ENCODE measurements at places on chromosomes 4 and X.

GRCh38 chr4:149077181-149077580, 635.0 kb upstream of the NR3C2 start:
- no peak for DNase-seq

GRCh38 chr4:4831825-4832224, 27.6 kb upstream of the MSX1 start:
- DNase-seq: no peak

GRCh38 chrX:153511784-153512500, 5.5 kb upstream of the ATP2B3 start:
- DNase-seq: no peak

DNA sequence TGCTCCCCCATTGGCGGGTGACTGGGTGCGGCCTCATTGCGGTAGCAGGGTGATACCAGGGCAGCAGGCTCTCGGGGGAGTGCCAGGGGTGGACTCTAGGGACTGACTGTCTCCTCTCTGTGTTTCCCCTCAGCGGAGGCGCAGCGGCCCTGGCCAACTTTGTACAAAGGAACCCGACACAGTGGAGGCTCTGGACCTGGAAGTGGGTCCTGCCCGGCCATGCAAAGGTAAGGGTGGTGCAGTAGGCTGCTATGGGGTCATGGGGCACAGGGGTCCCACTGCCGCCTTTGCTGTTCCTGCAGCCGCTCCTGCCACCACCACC, 16.3 kb downstream of the SULT1B1 start:
- DNase-seq: no peak

GRCh38 chr4:175412746-175413145, 399.3 kb downstream of the GPM6A start:
- DNase-seq: no peak

GRCh38 chr4:27084685-27085361, 224.2 kb downstream of the STIM2 start:
- DNase-seq: peak; percentile 15

DNA sequence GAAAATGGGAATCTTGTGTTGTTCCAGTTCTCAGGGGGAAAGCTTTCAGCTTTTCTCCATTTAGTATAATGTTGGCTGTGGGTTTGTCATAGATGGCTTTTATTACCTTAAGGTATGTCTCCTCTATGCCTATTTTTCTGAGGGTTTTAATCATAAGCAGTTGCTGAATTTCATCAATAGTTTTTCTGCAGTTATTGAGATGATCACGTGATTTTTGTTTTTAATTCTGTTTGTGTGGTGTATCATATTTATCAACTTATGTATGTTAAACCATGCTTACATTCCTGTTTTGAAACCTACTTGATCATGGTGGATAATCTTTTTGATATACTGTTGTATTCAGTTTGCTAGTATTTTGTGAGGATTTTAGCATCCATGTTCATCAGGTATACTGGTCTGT, 66.8 kb upstream of the CENPE start:
- DNase-seq: no peak

DNA sequence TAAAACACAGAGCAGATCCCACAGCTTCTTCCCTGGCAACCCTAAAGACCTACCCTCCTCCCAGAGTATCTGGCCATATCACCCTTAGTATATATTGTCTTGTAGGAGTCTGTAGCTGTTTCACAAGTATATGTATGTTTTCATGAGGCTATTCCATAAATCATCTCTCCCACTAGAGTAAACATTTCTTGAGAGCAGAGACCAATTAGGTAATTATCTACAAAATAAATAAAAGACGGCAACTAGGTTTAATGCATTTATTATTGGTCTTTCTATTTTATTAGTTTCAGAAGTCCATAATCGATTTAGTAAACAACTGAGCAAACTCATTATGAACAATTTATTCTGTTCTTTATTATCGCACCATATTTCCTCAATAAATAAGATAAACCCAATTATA, 7.0 kb downstream of the ACOT9 start:
- no peak for DNase-seq

GRCh38 chr4:182231496-182231895, 11.7 kb upstream of the TENM3 start:
- no peak for DNase-seq

DNA sequence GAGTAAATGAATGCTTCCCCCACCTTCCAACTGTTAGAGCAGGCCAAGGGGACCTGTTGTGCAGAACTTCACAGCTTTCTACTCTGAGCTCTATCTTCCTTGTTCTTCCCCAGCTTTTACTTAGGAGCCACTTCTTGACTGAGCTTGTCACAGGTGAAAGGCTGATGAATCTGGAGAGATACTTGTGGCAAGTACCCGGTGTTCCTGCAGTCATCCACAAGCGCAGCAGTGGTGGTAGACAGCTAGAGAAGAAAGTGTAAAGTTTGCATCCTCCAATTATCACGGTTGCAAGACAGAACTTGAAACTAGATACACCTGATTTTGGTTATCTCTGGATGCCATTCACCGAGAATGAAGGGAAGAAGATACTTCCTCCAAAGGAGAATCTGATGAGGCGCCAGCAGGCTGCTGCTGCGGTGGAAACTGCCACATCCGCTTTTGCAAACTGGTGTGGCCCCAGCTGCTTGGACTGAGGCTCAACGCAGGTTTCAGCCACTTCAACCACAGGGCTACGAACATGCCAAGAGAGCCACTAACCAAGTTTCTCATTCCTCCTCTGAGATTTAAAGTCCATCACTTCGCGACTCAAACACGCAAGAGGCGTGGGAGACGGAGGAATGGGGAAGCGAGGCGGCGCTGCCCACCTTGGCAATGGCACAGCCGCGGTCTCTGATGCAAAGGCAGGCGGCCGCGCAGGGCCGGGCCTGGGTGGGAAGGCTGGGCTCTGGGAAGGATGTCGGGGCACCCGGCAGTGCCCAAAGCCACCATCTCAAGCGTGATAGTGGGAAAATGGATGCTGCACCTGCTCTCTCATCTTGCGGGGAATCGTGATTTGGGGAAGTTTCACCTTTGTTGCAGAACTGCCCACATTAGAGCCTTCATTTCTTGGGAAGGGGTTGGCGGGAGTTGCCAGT, 1.3 kb upstream of the FHIP1A start:
- DNase-seq: peak; percentile 9

DNA sequence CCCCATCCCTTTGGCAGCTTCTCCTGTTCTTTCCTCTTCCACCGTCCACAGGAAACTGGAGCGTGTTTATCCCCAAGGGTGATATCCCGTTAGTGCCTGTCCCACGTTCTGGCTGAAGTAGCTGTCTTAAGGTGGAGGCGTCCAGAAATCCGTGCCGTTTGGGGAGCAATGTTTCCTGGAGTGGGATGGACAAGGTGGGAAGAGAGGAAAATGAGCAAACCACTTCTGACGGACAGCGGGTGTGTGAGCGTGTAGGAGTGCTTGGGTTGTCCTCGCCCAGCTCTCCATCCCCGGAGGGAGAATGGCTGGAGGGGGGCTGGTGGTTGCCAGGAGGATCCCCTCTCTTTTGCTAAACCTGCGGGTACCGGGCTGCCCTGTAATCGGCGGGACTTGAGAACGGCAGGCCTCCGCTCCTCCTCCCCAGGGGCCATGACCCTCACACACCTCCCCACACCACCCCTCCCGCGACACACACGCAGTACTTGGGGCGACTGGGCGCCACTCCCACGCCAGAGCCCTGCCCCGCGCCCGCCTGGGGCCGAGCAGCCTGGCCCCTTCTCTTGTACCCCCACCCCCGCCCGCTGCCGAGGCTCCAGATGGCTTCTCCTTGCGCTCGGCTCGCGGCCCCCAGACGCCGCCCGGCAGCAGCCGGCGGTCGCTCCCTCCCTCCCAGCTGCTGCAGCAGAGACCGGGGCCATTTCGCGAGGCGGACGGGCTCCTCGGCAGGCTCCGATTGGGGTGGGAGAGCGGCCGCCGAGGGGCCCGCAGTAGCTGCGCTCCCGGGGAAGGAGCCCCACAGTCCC, 13.9 kb upstream of the PRDM8 start:
- DNase-seq: no peak
